Activated T-cell treated with anti-CD3 and anti-CD28 coated beads for 24 hours (primary cell): ENCODE measurements at places on chromosomes 1 and 21.
A peak's percentile ranks its signal among the peaks of the same experiment; 100 is the strongest.

GRCh38 chr1:60091195-60091715 is 17.7 kb upstream of the C1orf87 start:
- DNase-seq = no peak

DNA sequence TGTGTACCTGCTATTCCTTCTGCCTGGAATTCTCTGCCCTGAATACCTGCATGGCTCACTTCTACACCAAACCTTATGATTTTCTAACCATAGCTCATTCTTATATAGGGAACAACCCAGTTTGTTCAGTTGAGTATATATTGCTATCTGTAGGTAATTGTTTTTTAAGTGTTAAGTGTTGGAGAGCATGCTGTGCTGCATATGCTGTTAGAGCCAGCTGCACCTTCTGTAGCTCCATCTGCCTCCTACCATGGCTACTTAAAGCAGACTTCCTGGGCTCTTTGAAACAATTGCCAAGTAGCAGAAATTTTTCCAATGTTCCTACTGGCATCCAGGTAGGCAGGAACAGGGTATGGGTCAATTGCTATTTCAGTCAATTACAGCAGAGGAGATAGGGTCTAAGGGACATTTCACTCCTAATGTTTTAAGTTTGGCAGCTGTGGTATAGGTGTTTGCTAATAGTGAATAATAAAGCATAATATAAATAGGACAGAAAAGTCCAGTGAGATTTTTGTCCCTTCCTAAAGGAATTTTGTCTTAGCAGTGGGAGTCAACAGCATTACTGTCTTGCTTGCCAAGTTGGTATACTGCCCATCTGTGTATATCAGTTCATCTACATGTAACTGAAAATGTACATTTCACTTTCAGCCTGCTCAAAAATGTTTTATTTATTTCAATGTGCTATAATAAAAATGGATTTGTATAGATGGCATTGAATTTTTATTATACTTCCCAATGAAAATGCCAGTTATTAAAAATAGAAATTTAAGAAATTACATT is 34.0 kb upstream of the C1orf115 start:
- no peak for DNase-seq

DNA sequence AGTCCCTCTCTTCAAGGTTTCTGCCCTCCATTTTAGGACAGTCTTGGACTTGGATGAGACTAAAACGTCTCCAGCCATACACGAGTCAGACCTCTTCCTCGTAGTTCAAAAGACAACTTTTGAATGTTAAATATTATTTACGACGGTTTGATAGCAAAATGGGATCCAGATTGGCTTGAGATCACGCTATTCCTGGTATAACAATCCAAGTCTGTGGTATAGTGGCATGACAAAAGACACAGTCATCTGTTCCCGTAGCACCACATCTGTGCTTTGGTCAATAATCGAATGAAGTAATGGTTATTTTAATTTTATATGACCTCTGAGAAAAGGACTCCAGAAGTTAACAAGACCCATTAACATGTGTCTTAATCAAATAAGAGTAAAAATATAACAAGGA is 7.0 kb downstream of the PCP4 start:
- DNase-seq = no peak

DNA sequence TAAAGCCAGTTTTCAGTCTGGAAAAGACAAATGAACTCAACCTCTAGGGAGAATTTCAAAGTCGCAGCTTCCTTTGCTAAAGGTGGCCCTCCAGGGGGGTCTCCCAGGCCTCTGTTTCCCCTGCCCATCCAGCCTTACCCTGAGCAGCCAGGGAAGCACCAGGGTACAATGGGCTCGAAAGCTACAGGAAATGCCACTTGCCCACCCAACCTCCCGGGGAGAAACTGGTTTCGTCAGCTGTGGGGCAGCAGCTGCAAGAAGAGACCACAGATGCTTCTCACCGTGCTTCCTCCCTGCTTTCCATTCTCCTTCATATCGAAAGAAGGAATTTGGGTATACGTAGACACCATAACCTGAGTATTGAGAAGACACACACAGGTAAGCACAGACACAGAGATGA is 1.7 kb downstream of the MORN1 start:
- no peak for DNase-seq

- no peak for DNase-seq
Measured at GRCh38 chr1:243394601-243395464, 139.0 kb downstream of the SDCCAG8 start.

- DNase-seq = no peak
Measured at GRCh38 chr1:19203440-19203839, 6.6 kb downstream of the UBR4 start.

DNA sequence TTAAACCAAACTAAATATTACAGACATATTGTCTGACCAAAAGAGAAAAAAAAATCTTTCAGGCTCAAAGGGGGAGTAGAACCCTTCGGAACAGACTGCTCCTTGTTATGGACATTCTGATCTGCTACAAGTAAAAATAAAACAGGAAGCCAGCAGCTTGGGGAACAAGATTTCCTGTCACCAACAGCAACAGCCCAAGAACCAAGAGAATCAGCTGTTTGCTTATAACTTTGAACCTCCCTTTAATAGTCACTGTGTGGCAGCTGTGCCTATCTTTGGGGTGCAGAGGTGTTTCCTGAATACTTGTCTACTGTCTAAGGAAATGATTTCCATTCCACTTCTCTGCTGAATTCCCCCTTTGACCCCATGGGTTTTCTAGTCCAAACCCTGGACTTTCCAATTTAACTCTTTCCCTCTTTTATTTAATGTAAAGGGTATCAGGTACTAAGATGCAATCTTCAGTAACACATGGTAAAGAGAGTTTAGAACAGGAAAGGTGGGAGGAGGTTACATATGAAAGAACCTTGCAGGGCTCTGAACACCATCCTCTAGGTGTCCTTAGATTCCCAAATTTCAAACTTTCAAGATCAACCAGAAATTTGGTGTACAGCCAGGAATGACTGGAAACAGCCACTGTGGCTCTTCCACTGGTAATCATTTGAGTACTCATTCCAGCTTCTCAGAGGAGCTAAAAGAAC is 38.6 kb downstream of the GPR3 start:
- DNase-seq = no peak

- DNase-seq = no peak
Measured at GRCh38 chr1:231242516-231243198, 1.6 kb downstream of the GNPAT start.

DNA sequence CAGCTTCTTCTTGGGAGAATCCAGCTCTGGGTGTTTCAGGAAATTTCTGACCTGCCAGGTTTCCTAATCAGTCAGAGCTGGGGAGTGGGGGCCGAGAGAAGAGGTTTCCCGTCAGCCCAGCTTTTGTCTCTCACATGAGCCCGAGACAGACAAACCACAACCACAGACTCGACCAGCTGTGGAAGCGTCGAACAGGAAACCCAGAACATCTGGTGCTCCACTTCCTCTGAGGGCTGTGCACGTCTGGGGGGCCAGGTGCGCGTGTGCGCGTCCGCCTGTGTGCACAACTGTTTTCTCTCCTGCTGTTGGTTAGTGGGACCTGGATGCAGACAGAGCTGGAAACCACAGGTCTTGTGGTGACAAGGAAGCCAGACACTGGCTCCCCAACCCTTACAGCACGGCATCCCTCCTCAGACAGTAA is 113.0 kb upstream of the SLC25A33 start:
- peak; percentile 59 for DNase-seq
